Sigmoid colon (tissue), 7 donors: ENCODE measurements at places on chromosomes 6 and 20. TPM values are rescaled to one million over a fixed set of nuclear protein-coding genes. Genes with fewer than 3 reads are reported as not detected.

- no peak overlapping the region for H3K27ac ChIP-seq
- no peak for DNase-seq
- no peak overlapping the region for H3K4me3 ChIP-seq
- H3K27me3 ChIP-seq, result no peaks in the 10 kb centered on the region
- no peaks in the 10 kb centered on the region for H3K36me3 ChIP-seq
Observed at GRCh38 chr6:43396408-43397149, 27.1 kb upstream of the ZNF318 start.

DNA sequence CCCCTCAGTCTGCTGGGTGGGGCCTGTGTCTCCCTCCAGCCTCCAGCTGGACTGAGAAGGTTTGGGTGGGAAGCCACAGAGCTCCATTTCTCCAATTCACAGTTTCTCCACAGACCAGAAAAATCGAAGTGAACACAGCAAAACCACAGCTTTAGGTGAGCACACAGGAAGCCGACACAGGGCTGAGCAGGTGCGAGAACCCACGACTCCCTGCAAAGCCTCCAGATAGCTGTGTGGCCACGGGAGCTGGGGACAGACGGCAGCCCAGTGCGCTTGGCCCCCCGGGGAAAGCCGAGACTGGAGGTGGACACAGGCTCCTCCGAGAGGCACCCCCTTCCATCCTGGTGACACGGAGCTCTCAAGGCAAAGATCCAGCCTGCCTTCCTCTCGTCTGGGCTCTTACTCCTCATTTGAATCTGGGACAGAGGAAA, 29.0 kb upstream of the MPC1 start:
- H3K36me3 ChIP-seq, result no peaks in the 10 kb centered on the region
- DNase-seq, result no peak
- H3K27me3 ChIP-seq, result no peaks in the 10 kb centered on the region
- H3K4me1 ChIP-seq, result no peaks in the 10 kb centered on the region
- H3K4me3 ChIP-seq, result no peak overlapping the region

- H3K4me1 ChIP-seq, result no peaks in the 10 kb centered on the region
- no peaks in the 10 kb centered on the region for H3K27me3 ChIP-seq
- H3K27ac ChIP-seq, result no peak overlapping the region
- H3K4me3 ChIP-seq, result no peak overlapping the region
Observed at GRCh38 chr6:81237226-81237625, 515.3 kb downstream of the TENT5A start.

DNA sequence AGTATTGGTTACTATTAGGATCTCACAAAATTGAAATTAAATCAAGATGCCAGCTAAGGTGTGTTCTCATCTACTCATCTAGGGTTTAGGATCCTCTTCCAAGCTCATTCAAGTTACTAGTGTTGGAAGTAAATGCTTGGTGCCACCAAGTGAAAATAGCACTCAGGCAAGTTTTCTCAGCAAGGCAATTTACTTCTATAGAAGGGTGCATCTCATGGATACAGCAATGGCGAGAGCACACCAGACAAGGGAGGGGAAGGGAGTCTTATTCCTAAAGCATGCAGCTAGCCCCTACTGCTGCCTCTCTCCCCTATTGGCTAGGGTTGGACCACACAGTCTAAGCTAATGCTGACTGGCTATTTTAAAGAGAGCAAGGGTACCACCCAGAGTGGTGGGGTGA, 23.0 kb upstream of the FAM8A1 start:
- no peak overlapping the region for H3K27ac ChIP-seq
- no peak for DNase-seq
- no peak overlapping the region for H3K4me3 ChIP-seq
- peaks cover 6% of the 10 kb centered on the region for H3K4me1 ChIP-seq
- no peaks in the 10 kb centered on the region for H3K36me3 ChIP-seq

DNA sequence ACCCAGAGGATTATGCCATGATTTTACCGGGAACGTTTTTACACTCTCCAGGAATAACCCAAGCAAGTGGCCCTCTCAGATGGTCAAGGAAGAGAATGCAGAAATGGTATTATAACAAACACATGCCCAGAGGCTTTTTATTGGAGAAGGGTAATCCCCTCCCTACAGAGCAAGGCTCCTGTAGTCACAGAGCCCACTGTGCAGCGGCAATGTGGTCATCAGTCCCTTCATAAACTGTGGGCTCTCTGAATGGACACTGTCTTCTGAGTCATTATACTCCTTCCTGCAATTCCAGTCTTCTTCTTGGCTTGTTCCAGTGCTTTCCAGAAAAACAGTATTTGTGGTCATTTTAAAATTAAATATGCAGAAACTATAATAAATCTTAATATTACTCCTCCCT, 74.7 kb downstream of the LAMA4 start:
- no peaks in the 10 kb centered on the region for H3K4me1 ChIP-seq
- H3K4me3 ChIP-seq, result no peak overlapping the region
- peak overlapping the region; percentile 50 for H3K27ac ChIP-seq
- no peak for DNase-seq
- H3K36me3 ChIP-seq, result peaks cover 1% of the 10 kb centered on the region
- H3K27me3 ChIP-seq, result no peaks in the 10 kb centered on the region

DNA sequence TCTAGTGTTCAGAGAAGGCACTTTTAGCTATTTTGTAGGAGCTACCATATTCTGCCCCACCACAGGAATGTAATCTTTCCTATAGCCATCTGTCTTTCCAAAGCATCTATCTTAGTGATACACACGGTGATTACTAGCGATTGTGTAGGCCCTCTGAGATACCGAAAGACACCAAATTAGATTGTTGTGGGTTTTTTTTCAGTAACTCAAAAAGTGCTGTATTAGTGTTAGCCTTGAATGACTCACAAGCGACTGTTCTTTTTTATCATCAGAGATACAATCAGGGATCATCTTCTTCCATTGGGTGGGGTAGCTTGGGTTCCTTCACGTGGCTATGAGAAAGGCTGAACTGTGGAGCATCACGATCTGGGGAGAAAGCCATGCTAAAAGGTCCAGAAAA, 160.2 kb downstream of the MTFR2 start:
- no peaks in the 10 kb centered on the region for H3K27me3 ChIP-seq
- H3K4me3 ChIP-seq, result no peak overlapping the region
- no peak for DNase-seq

DNA sequence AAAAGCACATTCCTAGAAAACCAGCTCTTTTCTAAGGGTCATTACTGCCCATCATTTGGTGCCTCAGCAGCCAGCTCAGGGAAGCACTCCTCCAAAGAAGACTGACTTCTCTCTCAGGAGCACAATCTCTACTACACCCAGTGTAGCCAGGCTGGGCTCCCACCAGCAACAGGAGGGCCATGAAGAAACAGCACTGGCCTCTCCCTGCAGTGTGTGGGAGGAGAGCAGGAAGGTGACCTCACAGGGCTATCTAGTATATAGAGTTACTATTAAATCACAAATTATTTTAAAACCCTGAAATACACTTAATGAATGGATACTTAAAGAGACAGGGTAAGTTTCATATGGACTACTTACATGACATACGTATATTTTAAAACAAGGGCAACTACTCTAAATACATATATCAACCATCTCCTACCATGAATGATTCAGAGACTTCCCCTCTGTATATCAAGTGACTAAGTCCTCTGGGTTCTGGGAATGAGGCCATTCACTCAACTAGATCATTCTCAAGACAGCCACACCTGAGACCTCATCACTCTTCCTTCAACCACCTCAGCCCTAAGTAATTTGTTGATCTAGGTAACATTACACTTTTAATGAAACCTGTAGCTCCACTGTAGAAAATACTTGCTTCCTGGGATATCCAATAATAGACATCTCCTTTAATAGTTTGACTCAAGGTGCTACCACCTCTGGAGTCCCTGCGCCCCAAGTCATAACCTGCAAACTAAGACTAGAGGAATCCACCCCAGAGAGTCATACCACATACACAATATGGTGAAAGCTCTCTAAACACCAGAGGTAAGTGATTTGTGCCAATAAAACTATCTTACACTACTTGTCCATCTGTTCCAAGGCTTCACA, 25.2 kb downstream of the TBX18 start:
- no peaks in the 10 kb centered on the region for H3K4me1 ChIP-seq
- no peak overlapping the region for H3K4me3 ChIP-seq
- no peaks in the 10 kb centered on the region for H3K27me3 ChIP-seq
- H3K27ac ChIP-seq, result no peak overlapping the region

DNA sequence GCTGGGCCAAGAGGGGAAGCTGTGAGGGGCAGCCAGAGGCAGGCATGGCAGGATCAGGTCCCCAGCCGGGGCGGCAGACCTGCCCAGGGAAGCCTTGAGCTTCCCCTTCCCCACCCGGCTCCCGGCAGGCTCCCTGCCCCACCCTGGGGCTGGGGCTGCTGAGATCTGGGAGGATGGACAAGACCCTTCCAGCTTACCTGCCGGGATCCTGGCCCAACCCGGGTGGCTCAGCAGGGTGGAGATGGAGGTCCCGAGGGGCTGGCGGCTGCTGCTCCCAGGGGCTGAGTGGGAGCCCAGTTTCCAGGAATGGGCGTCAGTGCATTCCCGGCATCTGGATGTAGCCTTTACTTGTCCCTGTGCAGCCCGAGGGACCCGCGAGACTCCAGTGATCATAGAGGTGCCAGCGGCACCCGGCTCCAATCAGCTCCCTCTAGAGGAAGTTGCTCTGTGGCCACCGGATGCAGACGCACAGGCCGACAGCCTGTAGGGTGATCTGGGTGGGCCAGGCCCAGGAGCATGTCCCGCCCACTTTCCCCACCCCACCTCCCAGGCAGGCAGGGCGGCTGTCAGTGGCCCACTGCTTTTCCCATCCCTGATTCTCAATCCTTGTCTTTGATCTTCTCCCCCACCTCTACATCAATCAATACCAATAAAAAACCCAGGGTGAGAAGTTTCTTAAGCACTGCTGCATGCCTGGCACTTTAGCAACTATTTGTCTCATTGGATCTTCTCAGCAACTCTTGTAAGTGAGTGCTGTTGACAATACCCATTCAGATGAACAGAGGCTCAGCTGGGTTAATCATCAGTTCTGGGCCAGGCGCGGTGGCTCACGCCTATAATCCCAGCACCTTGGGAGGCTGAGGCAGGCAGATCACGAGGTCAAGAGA, at the start of gene BAK1:
TSS of gene BAK1 (minus strand) at position 449 of the 887 bp plus-strand sequence. CDS start 2,672 bp downstream, outside the sequence.
- H3K4me3 ChIP-seq, result peak within 1 kb of the TSS; percentile 92
- H3K27ac ChIP-seq, result peak within 1 kb of the TSS; percentile 85
- H3K27me3 ChIP-seq, result no peaks in the 10 kb centered on the region
- H3K4me1 ChIP-seq, result peaks cover 20% of the 10 kb centered on the region

- DNase-seq, result no peak
- H3K27me3 ChIP-seq, result no peaks in the 10 kb centered on the region
- H3K4me1 ChIP-seq, result peaks cover 40% of the 10 kb centered on the region
- H3K36me3 ChIP-seq, result no peaks in the 10 kb centered on the region
- H3K27ac ChIP-seq, result peak overlapping the region; percentile 65
Observed at GRCh38 chr20:51566594-51566993, 24.1 kb upstream of the NFATC2 start.

DNA sequence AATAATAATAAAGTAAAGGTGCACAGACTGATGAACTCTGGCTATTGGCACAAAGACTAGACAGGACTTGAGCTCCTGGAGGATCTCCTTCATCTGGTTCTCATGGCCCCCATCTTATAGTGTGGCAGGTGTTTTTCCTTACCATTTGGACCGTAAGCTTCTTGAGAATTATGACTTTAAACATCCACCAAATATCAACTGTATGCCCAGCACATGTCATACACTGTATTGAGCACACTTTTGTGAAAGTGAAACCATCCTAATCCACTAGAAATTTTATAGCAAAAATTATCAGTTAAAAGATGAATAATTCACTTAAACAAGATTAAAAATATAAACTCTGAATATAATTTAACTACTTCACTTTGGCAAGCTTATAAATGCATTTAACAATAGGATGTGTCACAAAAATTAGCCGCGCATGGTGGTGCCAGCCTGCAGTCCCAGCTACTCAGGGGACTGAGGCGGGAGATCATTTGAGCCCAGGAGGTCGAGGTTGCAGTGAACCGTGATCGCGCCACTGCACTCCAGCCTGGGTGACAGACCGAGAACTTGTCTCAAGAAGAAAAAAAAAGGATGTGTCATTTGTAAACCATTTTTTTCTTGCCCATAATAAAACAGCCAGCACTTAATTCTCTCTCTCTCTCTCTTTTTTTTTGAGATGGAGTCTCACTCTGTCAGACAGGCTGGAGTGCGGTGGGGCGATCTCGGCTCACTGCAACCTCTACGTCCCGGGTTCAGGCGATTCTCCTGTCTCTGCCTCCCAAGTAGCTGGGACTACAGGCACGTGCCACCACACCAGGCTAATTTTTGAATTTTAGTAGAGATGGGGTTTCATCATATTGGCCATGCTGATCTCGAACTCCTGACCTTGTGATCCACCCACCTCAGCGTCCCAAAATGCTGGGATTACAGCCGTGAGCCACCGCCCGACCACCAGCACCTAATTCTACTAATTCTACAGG, 9.1 kb downstream of the HIVEP2 start:
- no peak overlapping the region for H3K4me3 ChIP-seq
- H3K27me3 ChIP-seq, result no peaks in the 10 kb centered on the region
- no peak for DNase-seq
- peaks cover 26% of the 10 kb centered on the region for H3K4me1 ChIP-seq

DNA sequence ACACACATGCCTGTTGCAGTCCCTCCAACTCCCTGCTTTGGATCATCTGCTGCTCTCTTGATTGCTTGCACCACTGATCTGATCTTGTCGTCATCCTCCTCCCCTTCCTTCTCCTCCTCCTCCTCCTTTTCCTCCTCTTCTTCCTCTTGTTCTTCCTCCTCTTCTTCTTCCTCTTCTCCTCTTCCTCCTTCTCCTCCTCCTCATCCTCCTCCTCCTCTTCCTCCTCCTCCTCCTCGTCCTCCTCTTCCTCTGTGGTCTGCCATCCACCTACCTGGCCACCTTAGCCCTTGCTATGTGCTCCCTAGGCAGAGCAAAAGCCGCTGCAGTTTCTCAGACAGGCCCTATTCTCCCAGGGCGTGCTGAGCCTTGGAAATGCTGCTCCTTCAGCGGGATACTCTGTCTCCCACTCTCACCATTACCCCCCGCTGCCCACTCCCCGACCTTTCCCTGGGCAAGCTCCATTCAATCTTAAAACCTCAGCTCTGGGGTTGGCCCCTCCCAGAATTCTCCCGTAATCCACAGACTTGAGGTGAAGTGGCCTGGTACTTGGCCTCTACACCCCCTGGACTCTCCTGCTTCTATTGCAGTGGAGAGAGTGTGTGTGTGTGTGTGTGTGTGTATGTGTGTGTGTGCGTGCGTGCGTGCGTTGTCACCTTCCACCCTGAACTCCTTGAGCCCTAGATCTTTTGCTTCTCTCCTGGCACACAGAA, 105.0 kb downstream of the SASH1 start:
- H3K27me3 ChIP-seq, result no peaks in the 10 kb centered on the region
- no peaks in the 10 kb centered on the region for H3K4me1 ChIP-seq
- no peak overlapping the region for H3K4me3 ChIP-seq
- H3K27ac ChIP-seq, result no peak overlapping the region
- no peak for DNase-seq

- H3K27ac ChIP-seq, result no peak overlapping the region
- H3K4me3 ChIP-seq, result no peak overlapping the region
- peak; percentile 53 for DNase-seq
- H3K4me1 ChIP-seq, result no peaks in the 10 kb centered on the region
Observed at GRCh38 chr20:25856256-25856884, 159.7 kb upstream of the ZNF337 start.

- DNase-seq, result no peak
- H3K4me3 ChIP-seq, result no peak overlapping the region
- no peak overlapping the region for H3K27ac ChIP-seq
- no peaks in the 10 kb centered on the region for H3K36me3 ChIP-seq
- H3K27me3 ChIP-seq, result no peaks in the 10 kb centered on the region
- peaks cover 26% of the 10 kb centered on the region for H3K4me1 ChIP-seq
Observed at GRCh38 chr6:72974276-72974675, 251.0 kb downstream of the KHDC1L start.

VSX1 gene
- total RNA-seq, result not detected

LAMA2 gene
- 131 TPM for total RNA-seq

OPN5 gene
- not detected for total RNA-seq

MOG gene
- not detected for total RNA-seq

TBXT gene
- total RNA-seq, result not detected

LRRC73 gene
- total RNA-seq, result 1.1 TPM

SLC35B3 gene
- 12.8 TPM for total RNA-seq
